Stimulated activated naive CD8-positive, alpha-beta T cell treated with anti-CD3 and anti-CD28 coated beads, Interleukin-15, Interleukin-2, amounts not matched to agents 100 U/mL and 50 U/mL, for 24 hours (primary cell): ENCODE measurements at places on chromosomes 6 and 20.

DNA sequence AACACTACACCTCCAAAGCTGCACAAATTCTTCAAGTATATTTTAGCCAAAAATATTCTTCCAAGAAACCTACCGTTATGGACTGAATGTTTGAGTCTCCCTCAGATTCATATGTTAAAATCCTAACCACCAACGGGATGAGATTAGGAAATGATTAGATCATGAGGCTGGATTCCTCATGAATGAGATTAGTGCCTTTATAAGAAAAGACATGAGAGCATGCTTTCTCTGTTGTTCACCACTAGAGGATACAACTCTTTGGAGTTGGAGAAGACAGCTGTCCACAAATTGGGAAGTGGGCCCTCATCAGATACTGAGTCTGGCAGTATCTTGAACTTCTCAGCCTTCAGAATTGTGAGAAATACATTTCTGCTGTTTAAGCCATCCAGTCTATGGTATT, 7.1 kb upstream of the SLC17A4 start:
- DNase-seq, result no peak

GRCh38 chr6:144844596-144844995, 559.5 kb downstream of the UTRN start:
- DNase-seq, result no peak

GRCh38 chr20:52303281-52303950, 111.8 kb upstream of the ZFP64 start:
- DNase-seq, result no peak

DNA sequence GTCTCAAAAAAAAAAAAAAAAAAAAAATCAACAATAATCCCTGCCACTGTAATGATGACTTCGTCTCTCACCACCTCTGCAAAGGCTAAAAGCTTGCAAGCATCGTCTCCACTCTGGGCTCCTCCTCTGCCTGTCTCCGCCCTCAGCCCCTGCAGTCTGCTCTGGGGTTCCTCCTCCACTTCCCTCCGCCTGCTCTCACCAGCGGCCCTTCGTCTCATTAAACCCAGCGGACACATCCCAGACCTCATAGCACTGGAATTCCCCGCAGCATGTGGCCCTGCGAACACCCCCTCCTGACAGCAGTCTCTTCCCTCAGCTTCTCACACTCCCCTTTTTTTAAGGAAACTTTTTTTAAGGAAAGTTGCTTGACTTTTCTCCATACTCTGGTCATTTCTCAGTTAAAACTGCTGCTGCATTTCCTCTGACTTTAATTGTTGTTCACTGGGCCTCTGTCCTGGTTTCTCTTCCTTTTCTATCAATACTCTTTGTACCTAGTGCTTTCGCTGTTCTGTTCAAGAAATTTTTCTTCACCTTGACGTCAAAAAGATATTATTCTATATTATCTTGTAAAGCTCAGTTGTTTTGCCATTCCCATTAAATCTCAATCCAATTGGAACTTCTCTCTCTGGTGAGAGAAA, 70.9 kb upstream of the PLEKHG1 start:
- no peak for DNase-seq

DNA sequence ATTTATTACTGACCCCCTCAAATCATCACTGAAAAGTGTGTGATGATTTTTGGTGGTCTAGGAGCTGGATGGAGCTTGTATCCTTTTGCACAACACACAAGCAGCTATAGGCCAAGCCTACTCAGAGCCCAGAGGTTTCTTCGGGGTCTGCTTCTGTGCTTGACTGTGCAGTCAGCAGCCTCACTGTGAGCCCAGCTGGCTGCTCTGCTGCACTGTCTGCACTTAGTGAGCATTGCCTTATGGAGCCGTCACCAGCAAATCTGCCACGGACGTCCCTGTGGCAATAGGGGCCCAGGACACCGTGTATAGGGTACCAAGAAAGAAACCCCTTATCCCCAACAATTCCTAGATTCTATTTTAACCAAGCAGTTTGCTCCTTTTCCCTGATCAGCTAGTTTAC, 38.6 kb upstream of the GMPR start:
- DNase-seq, result no peak

- no peak for DNase-seq
Measured at GRCh38 chr20:44768854-44769480, 23.3 kb downstream of the KCNK15 start.

GRCh38 chr6:116990679-116991078, 113.6 kb downstream of the RFX6 start:
- no peak for DNase-seq

GRCh38 chr6:49866485-49866943, at the start of gene CRISP1:
Gene CRISP1, minus strand, starts transcription at chr6:49866535. Its CDS starts 9,135 bp downstream, at chr6:49857400.
- DNase-seq, result no peak
